NCI-H460 (cell line): ENCODE measurements at places on chromosomes 2 and 18. TPM values are rescaled to one million over a fixed set of nuclear protein-coding genes. Genes with fewer than 3 reads are reported as not detected.

- no peak for DNase-seq
Observed at GRCh38 chr2:164384434-164384833, 236.8 kb downstream of the GRB14 start.

DNA sequence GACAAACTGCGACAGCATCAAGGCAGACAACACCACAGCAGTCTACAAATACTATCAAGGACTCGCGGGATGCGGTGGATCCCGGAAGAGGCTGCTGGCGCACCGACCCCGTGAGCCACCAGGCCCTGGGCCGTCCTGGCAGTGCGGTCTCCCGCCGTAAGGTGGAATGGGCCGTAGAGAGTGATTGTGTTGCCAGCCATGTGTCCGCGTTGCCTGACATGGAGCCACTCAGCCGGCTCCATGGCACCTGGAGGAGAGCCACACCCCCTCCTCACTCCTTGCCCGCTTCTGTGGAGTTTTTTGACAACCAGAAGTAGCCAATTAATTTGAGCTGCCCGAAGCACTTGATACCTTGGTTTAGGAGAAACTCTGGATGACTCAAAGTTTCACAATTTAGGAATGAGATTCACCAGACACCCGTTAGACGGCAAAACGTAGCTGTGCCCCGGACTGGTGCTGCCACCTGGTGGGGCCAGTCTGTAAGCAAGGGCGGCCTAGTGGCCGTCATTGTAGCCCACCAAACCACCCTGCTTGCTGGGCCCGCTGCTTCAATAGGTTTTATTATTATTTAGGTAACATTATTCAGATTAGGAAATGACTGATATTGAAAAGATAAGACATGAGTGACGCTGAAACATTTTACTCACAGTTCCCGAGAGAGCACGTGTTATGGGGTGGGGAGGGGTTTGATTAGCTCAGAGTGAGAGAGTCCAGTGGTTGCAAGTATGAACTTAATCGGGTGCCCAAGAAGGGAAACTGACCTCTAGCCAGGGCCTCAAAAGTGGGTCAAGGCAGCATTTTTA lies 10.2 kb upstream of the IMP4 start:
- peak; percentile 72 for DNase-seq

- peak; percentile 8 for DNase-seq
Observed at GRCh38 chr2:230866756-230867523, 2.2 kb downstream of the ITM2C start.

GRCh38 chr2:46006473-46007025 lies 290.7 kb upstream of the EPAS1 start:
- DNase-seq = no peak

DNA sequence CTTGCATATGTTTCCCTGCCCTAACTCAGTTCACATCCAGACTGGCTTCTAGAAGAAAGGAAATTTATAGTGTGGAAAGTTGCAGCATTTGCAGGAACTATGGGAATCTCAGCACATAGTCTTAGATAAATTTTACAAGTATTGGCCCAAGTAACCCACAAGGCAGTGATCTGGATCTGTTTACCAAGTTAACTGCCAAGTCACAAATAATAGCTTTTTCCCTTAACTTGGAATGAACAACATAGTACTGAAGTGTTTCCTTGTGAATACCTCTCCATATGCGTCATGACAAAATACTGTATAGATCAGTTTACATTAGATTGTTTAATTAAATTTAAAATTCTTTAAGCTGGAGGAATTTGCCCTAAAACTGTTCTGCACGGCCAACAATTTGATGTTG lies 255.8 kb upstream of the EPAS1 start:
- DNase-seq = no peak

- no peak for DNase-seq
Observed at GRCh38 chr2:135744760-135745314, 3.2 kb downstream of the UBXN4 start.

DNA sequence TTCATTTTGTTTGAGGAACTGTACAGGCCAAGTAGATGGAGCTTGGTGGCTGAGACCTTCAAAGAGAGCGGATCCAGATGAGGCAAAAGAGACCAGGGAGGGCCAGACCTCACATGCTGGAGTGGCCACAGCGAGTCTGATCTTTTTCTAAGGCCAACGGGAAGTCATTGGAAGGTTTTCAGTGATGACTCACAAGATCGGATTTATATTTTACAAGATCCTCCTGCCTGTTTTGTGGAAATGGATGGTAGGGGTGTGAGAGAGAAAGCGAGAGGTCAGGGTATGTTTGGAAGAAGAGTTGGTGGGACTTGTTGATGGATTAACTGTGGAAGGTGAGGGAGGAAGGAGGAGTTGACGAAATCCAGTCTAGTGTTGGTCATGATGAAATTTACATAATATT lies 44.6 kb upstream of the TUBA3D start:
- DNase-seq = no peak

GRCh38 chr2:1967242-1968208 lies 223.2 kb upstream of the PXDN start:
- no peak for DNase-seq

DNA sequence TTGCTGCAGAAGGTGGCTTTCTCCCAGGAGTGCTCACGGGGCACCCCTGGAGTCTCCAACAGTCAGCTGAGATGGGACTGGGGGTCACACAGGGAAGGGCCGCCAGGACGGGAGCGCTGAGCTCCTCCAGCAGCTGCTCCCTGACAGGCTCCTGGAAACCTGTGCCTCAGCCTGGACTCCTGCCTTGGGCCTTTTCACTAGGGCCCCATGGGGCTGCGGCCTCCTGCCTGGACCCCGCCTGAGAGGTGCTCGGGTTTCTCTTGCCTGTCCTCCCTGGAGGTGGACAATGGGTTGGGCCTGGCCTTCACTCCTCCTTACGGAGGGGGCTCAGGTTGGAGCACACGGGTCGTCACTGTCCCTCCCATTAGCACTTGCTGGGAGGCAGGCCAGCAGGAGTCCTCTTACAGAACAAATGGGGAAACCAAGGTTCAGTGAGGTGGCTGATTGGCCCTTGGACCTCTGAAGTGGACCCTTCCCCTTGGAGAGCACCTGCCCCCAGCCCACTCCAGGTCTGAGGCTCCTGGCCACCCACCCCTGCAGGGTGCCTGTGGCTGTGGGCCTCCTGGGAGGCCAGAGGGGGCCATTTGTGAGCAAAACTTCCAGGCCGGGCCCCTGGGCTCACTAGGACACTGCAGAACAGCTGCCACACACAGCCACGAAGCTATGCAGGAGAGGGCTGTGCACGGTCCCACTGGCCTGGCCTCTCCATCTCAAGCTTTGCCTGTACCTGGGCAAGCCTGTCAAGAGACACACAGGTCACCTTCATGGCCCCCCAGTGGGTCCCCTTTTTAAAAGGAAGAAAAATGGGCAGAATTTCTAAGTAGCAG lies 57.1 kb upstream of the ODC1 start:
- DNase-seq = no peak

DNA sequence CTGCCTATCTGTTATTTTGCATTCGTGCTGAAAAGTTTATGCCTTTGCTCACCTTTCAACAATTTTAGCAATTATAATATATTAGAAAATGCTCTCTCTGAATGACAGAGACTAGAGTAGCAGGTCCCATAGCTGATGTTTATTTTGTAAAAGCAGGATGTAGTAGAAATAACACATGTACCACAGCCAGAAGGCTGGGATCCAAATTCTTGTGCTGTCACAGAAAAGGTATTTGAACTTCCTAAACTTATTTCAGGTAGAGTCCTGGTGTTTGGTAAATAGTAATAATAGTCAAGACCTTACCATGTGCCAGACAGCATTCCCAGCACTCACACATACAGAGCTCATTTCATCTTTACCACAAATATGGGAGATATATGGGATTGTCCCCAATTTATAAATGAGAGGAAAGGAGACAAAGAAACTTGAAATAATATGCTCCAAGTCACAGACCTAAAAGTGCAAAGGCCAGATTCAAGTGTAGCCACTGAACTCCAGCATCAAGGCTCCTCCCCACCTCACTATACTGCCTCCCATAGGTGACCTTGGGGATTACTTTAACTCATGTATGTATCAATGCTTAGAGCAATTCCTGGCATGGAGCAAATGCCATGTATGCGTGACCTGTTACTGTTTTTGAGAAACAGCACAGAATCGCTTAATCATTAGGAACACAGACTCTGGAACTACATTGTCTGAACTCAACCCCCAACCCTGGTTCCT lies 284.7 kb upstream of the RAB12 start:
- no peak for DNase-seq

The SLC9A4 gene
- not detected in 2 replicates for total RNA-seq

The ACADL gene
- total RNA-seq = 0.32 and 0.66 TPM in 2 replicates

The C2orf78 gene
- not detected in 2 replicates for total RNA-seq

The ABCG5 gene
- not detected in 2 replicates for total RNA-seq
